ENCODE measurements at places on chromosomes 12 and 14.

GRCh38 chr14:89746135-89746534 is 208.4 kb downstream of the EFCAB11 start:
- no peak for DNase-seq

- DNase-seq, result peak; percentile 57
Observed at GRCh38 chr14:99793213-99794150, at the start of gene EML1. EML1 (plus strand) TSS chr14:99793413; CDS start chr14:99793477, 64 bp downstream.

GRCh38 chr14:30283822-30284446 is 275.0 kb upstream of the G2E3 start:
- DNase-seq, result no peak

DNA sequence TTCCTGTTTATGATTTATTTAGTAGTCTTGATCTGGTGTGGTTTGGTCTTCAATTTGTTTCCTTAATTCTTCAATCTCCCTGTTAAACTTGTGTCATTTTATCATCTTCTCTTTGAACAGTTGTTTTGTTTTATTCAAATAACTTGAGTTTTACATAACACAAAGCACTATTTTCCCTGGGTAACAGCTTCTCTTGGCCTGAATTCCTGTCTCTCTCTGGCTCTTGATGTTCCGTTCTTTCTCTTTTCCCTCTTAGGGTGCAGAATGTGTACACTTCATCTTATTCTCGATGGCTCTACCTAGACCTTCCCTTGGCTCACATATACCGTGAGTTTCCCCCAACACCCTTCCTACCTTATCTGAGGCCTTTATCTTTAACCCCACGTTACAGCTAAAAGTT is 36.8 kb upstream of the VPS33A start:
- no peak for DNase-seq

DNA sequence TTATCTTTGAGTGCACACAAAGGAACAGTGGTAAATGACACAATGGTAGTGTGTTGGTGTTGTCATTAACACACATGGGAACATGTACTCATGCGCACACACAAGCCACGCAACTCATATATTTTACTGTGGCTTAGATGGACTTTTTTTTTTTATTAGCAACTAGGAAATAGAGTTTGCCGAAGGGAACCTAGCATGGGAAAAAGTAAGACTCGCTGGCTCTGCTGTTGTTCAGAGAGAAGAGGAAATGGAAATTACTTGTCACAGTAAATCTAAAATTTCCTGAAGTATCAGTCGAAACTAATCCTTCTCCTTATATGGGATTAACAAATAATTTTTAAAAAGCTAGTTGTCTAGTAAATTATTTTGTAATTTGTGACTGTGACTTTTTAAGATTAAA is 33.7 kb upstream of the IL22 start:
- DNase-seq, result no peak

DNA sequence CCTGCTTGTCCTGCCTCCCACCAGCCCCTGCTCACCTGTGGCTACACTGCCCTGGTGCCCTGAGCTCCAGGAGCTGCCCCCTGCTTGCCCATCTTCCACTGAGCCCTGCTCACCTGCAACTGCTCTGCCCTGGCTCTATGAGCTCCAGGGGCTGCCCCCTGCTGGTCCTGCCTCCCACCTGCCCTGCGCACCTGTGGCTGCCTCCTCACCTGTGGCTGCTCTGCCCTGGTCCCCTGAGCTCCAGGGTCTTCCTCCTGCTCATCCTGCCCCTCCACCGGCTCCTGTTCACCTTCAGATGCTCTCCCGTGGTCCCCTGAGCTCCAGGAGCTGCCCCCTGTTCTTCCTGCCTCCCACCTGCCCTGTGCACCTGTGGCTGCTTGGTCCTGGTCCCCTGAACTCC is 247.6 kb downstream of the TMEM121 start:
- no peak for DNase-seq

GRCh38 chr12:47941475-47941780 is 22.0 kb upstream of the TMEM106C start:
- no peak for DNase-seq

GRCh38 chr12:131991816-131992430 is 42.2 kb downstream of the EP400 start:
- no peak for DNase-seq

GRCh38 chr14:58291646-58292045 is 6.7 kb upstream of the ARID4A start:
- no peak for DNase-seq

Measured in stimulated activated CD8-positive, alpha-beta memory T cell treated with anti-CD3 and anti-CD28 coated beads, Interleukin-12 subunit alpha, Interleukin-12 subunit beta, amount 100 ng/mL, for 4 hours (primary cell).